Aorta (tissue), 5 donors: ENCODE measurements at places on chromosomes 13 and 19. TPM values are rescaled to one million over a fixed set of nuclear protein-coding genes. Genes with fewer than 3 reads are reported as not detected.

GRCh38 chr13:30681843-30682242 is 53.5 kb upstream of the ALOX5AP start:
- no peak for DNase-seq

DNA sequence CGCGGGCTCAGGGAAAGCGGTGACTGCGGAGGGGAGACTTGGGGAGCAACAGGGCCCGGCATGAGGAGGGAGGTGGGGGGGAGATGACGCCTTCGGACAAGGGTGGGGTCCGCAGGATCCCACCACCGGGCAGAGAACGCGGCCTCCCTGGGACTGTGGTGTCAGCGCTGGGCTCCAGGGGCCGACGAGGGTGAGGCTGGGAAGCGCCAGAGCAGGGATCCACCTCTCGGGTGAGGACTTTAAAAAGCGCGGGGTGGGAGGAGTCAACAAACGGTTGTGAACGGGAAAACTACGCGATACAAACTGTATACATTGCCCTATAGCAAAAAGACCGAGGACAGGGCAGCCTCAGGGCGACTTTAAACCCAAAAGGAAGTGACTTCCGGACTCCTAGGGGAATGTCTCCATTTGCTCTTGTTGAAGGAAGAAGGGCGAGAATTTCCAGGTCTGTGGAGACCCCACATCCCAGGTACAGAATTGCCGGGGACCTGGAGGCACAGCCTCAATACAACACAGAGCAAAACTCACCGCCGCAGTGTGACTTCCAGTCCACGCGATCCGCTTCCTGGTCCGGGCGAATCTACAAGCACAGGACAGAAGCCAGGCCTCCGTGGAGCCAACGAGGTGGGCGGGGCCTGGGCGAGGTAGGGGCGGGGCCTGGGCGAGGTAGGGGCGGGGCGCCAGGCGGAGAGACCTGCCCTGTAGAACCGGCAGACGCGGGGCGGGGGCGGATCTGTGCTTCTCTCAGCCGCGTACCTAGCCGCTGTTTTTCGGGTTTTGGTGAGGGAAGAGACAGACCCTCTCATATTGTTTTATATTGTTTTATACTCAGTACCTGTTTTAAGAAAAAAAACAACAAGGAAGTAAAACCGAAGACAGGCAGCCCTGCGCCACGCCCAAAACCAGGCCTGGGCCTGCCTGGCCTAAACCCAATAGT is at the start of gene ZNF888:
ZNF888 (minus strand) TSS at position 588 of the 937 bp plus-strand sequence. CDS start 5,555 bp downstream, outside the sequence.
- peak; percentile 96 for DNase-seq

DNA sequence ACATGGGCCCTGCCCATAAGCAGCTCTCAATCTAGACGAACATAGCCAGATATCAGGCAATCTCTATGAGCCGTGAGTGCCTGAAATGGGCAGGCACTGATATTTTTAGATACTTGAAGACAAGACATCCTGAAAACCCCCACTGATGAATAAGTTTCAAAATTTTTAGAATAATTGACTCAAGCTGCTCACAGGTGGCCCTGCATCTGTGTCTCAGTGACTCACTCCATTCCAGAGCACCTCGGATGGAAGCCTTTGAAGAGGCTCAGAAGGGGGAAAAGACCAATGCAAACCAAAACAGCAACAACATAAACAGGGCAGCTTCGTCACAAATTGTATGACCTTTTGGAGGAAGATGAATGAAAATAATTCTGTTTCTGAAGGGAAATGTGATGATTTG is 42.8 kb upstream of the SLC46A3 start:
- no peak for DNase-seq

DNA sequence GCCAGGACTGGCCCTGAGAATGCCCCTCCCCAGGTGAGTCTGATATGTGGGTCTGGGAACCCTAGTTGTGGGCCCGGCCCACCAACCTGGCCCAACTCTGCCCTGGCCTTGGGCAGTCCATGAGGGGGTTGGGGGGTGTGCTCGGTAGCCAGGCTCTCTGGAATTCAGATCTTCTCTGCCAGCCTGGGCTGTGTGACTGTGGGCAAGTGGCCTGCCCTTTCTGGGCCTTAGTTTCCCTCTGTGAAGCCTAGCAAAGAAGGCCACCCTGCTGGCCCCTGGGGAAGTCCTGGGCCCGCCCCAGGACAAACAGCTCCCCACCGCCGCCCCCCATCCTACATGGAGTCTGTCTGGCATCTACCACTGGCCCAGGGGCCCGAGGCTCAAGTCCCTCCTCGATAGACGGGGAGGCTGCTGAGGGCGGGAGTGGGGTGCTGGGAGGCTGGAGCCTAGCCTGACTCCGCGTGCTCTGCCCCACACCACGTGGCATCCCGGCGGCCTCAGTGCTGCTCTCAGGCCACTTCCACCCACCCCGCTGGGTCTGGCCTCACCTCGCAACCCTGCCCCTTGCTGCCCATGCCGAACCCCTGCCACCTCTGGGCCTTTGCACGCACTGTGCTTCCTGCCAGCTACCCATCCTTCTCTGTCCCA is 8.3 kb upstream of the TBXA2R start:
- DNase-seq = no peak

GRCh38 chr19:38321646-38322196 is 2.1 kb downstream of the KCNK6 start:
- peak; percentile 72 for DNase-seq

DNA sequence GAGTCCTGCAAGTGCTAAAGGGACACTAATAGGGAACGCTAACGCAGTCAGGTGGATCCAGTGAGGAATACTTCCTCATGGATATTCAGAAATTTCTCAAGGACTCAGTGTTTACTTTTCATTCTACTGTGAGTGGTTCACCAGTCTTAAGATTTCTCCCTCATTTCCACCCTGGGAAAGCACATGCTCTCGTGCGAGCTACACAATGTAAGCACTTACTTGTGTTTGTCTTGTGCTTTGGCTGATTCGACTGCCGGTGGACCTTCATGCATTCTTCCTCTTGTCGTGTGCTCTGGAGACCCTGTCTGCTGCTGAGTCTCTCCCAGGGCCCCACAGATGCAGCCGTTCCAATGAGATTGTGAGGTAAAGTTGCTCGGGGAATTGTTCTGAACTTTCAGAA is 180.1 kb downstream of the NUFIP1 start:
- no peak for DNase-seq

GRCh38 chr13:77022341-77022740 is 4.6 kb downstream of the FBXL3 start:
- no peak for DNase-seq

KIR3DL1 gene
- not detected for total RNA-seq

ATP4B gene
- not detected for total RNA-seq

ZNF737 gene
- total RNA-seq = 15.4 TPM

NPAS1 gene
- total RNA-seq = 9.8 TPM
